ENCODE measurements at places on chromosomes 12 and 14.

DNA sequence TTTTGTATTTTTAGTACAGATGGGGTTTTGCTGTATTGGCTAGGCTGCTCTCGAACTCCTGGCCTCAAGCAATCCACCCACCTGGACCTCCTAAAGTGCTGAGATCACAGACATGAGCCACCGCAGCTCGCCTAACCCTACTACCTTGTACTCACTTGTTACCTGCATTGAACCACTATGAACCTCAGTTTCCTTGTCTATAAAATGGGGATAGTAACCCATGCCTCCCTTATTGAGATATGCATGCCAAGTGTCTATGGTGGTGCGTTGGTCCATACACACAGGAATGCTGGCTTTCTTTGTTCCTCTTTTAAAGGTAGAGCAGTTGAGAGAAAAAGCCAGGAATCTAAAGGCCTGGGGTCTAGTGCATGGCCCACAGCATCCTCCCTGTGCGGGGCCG is 40.9 kb downstream of the KDM2B start:
- no peak for DNase-seq

DNA sequence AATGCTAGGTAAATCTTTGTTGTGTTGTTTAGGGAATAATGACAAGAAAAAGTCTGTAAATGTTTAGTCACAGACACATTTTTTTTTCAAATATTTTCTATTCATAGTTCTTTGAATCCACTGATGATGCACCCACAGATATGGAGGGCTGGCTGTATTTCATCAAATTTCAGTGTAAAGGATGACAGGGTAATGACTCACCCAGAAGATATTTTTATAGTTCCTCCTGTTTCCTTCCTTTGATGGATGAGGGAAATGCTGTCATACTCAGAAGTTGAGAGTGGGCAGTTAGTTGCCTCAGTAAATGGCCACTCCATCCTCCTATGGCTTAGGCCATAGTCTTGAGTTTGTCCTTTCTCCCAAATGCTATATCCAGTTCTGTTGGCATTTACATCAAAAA is 76.9 kb upstream of the REP15 start:
- DNase-seq = no peak

DNA sequence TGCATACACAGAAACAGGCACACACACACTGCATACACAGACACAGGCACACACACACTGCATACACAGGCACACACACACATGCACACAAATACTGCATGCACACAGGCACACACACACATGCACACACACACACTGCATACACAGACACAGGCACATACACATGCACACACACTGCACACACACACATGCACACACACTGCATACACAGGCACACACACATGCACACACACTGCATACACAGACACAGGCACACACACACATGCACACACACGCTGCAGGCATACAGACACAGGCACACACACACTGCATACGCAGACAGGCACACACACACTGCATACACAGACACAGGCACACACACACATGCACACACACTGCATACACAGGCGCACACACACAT is 32.7 kb upstream of the BTBD6 start:
- DNase-seq = no peak

DNA sequence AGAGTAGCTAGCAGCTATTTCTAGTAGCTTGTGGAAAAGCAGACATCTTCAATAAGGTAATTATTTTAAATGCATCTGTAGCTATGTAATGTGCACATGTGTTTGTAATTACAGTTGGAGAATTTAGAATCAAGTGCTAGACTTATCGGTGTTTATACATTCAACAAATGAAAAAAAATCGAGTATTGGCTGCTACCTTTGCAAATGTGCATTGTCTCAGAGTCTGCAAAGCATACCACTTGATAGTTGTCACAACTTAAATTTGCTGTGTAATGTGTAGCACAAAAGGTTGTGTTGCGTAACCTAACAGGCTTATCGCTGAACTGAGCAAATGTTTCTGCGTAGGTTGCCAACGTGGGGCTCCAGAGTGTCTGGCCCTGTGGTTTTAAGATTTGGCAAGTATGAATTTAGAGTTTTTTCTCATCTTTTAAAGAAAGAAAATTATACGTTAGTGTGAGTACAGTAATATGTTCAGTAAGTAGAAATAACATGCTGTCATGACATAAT is 44.3 kb downstream of the TMTC2 start:
- no peak for DNase-seq

DNA sequence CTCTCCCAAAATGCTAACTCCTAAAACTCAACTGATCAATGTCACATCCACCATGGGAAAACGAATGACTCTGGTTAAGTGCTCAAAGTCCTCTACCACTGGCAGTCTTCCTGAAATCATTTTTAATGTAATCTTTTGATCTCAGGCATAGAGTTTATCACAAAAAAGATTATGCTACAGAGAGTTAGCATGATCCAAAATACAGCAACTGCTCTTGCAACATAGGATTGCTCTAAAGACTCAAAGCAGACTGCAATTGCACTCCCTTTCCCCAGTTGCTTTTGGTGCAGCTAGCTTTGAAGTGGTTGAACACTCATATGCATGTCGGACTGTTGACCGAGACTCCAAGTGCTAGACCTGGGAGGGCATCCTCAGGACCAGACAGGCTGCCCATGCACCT is 109.3 kb downstream of the C12orf42 start:
- DNase-seq = no peak

Data from stimulated activated CD8-positive, alpha-beta memory T cell treated with anti-CD3 and anti-CD28 coated beads, Interleukin-15, amount 100 ng/mL, for 1 hour (primary cell).